ENCODE measurements at places on chromosomes 3 and 15.
A peak's percentile ranks its signal among the peaks of the same experiment; 100 is the strongest.

GRCh38 chr3:82353306-82354171 lies 592.1 kb upstream of the GBE1 start:
- DNase-seq = no peak

GRCh38 chr3:148815316-148816110 lies 12.1 kb upstream of the CPB1 start:
- peak; percentile 89 for DNase-seq

DNA sequence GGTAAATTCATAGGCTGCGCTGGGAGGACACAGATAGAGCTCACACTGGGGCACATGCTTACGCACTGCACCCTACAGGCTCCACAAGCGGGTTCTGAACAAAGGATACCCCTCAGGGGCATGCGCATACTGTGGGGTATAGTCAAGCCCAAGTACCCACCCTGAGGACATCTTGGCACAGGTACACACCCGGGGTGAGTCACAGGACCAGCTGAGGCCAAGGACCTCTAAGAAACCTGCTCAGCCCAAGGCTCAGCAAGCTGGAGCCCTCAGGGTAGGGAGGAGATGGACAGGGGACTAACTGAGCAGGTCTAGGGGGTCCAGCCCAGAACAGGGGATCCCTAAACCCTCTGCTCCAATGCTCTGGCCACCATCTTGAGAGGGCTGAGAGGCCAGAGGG lies 3.3 kb downstream of the SHISA5 start:
- DNase-seq = no peak

DNA sequence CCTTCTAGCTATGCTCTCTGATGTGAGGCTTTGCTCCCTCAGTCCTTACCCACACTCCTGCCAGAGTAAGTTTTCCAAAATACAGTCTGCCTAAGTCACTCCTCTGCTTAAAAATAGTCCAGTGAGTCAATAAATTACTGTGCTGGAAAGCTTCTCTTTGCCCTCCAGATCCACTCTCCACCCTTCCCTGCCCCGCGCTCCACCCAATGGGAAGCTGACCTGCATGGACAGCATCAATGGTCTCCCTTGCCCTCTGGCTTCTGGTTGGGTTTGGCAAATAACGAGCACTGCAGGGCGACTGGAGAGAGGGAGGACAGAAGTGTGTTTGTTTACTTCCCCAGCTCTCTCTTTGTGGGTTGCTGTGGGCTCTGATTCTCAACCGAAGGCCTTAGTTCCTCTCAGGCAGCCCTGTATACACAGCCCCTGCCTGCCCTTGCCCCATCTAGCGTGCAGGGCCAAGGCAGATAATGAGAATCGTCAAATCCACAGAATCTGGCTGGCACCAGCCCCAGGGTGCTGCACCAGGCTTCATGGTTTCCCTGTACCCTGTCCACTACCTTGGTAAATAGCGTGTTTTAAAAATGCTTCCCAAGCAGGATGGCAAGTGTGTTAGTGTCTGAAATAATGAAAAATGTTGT lies 110.4 kb downstream of the ADAMTSL3 start:
- DNase-seq = no peak

GRCh38 chr3:180802837-180803236 lies 109.6 kb upstream of the FXR1 start:
- DNase-seq = no peak

DNA sequence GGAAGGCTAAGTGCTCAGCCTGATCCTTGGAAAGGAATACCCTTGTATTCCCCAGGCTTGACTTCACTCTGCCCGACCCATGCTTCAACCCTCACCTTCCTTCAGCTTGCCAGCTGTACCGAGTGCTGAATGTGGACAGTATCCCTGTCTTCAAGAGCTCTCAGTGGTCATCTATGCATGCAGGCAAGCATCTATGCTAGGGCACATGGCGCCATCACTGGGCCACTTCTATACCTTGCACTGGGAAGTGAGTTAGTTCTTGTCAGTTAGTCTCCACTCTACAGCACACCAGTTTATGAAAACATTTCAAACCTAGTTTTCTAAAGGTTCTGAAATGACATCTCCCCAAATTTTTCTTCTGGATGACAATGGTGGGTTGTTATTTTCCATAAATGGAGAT lies 82.0 kb upstream of the MYRIP start:
- DNase-seq = no peak

DNA sequence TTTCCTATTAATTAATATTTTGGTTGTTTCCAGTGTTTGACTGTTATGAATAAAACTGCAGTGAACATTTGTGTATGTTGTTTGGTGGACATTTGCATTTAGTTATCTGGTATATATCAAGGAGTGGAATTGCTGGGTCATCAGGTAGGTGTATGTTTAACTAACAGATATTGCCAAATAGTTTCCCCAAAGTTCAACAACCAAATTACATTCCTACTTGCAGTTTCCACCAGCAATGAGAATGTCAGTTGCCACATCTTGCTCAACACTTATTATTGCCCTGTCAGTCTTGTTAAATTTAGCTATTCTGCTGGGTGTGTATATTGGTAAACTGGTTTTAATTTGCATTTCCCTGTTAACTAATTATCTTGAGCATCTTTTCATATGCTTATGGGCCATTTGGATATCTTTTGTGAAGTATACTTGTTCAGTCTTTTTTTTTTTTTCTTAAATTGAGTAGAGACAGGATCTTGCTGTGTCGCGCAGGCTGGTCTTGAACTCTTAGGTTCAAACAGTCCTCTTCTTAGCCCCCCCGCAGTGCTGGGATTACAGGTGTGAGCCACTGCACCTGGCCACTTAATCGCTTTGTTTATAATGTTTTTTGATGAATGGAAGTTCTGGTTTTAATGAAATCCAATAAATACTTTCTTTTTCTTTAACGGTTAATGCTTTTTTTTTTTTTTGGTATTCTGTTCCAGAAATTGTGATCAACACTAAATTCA lies 7.9 kb downstream of the FEM1B start:
- no peak for DNase-seq

- no peak for DNase-seq
These were observed 72.3 kb downstream of the ZNF609 start for GRCh38 chr15:64532521-64533315.

GRCh38 chr3:65233561-65233960 lies 545.8 kb upstream of the ADAMTS9 start:
- no peak for DNase-seq

DNA sequence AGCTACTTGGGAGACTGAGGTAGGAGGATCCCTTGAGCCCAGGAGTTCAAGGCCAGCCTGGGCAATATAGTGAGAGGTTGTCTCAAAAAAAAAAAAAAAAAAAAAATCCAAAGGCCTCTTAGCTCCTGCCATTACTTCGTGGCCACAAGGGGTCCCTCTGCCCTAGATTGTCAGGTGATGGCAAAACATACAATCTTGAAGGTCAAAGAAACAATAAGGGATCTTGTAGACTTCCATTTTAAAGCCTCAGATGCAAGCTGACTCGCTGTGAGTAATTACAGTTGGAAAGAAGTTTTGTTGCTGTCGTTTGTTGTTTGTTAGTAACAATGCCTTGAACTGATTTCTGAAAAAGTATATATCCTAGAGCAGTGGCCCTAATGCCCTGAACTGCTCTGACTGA lies 55.9 kb upstream of the PLCL2 start:
- DNase-seq = no peak

- DNase-seq = no peak
These were observed 6.9 kb downstream of the PLCH1 start for GRCh38 chr3:155737844-155738460.
